ENCODE measurements at places on chromosomes 13 and 19.
A peak's percentile ranks its signal among the peaks of the same experiment; 100 is the strongest.

- DNase-seq = no peak
These were observed 215.3 kb downstream of the PCCA start for GRCh38 chr13:100304229-100304628.

GRCh38 chr13:31495336-31495735 is 244.0 kb upstream of the RXFP2 start:
- no peak for DNase-seq

DNA sequence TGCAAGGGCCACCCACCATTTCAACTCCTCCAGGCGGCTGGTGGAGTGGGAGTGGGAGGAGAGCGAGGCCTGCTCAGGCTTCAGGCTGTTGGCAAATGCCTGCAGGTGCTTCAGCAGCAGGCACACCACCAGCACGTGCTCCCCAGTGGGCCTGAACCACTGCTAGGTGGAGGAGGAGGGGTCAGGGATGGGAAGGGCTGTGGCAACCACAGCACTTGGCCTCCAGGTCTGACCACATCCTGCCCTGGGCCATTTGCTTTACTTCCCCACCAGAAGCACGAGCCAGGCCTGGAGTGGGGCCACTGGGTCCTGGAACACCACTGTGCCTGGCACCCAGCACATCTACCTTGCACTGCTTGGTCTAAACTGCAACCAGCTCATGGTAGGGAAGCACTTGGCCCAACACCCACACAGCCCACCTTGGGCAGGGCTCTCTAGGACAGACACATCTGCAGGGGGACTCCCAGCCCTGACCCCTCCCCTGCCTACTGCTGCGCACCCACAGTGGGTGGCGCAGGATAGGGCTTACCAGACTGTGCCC is 26.2 kb downstream of the TUBA3C start:
- no peak for DNase-seq

DNA sequence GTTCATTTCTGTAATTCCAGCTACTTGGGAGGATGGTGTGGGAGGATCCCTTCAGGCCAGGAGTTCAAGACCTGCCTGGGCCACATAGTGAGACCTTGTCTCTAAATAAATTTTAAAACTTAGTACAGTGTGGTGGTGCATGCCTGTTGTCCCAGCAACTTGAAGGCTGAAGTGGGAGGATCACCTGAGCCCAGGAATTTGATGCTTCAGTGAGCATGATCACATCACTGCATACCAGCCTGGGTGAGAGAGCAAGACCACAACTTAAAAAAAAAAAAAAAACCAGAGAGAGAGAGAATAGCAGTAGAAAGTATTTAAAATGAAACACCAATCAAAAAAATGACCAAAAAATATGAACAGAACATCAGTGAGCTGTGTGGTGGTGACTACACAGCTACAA is 7.1 kb upstream of the ZNF823 start:
- no peak for DNase-seq

DNA sequence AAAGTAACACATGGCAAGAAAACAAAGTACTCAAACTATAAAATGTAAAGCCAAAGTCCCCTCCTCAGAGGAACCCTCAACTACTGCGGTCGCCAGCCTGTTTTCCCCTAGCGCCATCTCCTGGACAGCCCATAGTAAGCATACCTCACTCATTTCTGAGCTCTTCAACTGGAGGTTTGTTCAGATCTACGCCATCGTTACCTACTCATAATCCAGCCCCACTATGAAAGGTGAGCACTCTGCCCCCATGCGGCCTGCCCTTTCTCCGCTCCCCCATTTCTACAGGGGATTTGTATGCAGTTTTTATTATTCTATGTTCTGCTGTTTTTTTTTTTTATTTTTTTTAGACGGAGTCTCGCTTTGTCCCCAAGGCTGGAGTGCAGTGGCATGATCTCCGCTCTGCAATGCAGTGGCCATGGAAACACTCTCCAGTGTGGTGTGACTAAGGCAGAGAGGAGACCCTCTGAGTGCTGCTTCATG is 26.2 kb downstream of the OPA3 start:
- DNase-seq = no peak

DNA sequence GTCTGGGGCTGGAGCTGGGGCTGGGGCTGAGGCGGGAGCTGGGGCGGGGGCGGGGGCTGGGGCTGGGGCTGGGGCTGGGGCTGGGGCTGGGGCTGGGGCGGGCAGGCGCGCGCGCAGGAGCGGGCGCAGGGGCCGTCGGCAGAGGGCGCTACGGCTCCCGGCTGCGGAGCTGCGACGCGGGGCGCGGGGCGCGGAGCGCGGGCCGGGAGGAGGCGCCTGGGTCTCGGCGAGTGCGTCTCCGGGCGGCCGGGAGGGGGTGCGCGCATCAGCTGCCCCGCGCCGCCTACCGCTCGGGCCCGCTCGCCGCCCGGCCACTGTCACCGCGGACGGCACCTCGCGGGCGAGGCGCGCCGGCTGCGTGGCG is 422 bp upstream of the MTUS2 start:
- DNase-seq = peak; percentile 56

DNA sequence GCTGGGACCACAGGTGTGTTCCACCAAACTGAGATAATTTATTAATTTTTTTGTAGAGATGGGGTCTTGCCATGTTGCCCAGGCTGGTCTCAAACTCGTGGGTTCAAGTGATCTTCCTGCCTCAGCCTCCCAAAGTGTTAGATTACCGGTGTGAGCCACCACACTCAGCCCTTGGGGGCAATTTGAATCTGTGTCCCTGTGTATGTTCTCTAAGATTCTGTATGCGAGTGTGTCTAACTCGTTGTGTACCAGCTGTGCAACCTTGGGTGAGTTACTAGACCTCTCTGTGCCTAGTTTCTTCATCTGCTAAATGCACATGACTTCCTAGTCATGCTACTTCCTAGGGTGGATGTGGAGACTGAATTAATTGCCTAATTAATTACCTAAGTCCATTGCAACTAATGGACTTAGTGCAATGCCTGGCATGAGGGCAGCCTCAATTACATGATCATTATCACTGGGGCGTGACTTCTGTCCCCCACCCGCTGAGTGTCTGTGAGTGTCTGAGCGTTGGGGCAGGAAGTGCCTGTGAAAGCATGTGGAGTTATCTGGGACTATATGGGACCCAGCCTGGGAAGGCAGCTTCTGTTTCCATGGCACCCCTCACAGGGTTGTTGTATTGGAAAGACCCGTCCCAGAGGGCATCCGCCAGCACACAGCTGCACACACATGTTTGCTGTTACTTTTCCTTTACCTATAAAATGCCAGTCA is 1.8 kb upstream of the NCCRP1 start:
- DNase-seq = no peak

- DNase-seq = no peak
These were observed 10.0 kb downstream of the DPF1 start for GRCh38 chr19:38213911-38214625.

DNA sequence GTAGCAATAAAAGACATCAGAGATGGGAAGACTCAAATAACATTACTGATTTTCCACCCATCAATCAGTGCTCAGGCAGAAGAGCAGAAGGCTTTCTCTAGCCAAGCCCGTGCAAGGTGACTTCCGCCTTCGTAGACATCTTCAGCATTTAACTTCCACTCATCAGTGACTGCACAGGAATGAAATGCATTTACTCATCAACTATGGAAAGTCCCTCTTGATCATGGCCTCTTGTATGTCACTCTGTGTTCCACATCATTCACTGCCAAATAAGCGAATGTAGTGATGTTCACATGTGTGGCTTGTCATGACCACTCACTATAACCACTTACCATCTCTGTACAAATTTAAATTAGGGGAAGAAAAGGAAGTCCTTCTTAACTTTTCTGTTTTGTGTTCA is 49.4 kb downstream of the SACS start:
- DNase-seq = no peak

GRCh38 chr19:52665529-52665928 is 27.4 kb upstream of the ZNF83 start:
- no peak for DNase-seq

All from dorsolateral prefrontal cortex (tissue), 122 donors.